ENCODE measurements at places on chromosomes 12 and 14.
A peak's percentile ranks its signal among the peaks of the same experiment; 100 is the strongest.

DNA sequence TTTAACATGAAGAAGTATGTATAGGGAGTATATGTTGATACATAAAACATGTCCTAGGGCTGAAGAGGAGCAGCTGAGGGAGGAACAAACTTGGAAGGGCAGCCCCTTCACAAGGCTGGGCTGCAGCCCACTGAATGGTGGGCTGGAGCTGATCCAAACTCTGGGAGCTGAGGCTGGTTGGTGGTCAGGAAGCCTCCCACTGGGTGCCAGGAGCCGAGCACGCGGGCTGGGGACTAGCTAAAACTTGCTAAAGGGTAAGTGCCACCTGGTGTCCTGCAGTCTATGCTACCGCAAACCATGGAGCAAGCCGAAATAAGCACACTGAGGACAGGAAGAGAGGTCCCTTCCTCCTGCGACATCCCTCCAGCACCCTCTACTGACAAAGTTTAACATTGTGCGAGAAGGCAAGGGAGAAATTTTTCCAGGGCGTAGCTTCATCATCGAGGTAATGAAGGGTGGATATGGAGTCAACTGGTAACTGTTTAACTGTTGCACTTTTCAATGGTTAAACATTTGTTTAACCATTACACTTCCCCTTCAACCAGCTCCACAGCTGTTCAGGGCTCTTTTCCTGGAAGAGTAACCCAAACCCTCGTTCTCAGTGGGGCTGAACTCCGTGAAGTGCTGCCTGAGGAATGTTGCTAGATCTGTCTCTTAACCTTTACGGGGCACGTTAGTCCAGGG, 42.2 kb downstream of the EGLN3 start:
- no peak for DNase-seq

DNA sequence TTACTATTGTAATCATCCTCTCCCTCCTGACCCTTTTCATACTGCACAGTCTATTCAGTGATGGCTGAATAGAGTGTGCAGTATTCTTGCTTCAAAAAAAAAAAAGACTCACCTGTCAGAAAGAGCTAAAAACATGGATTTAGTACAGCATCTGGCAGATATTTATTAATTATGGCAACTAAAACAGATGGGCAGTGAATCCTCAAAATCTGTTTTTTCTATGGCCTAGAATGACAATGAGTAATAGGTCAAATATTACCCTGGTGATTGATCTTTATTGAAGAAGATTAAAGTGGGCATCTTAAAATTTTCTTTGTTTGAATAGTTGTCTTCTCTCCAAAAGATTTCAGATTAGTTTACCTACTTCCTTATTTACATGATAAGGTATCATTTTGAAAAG, 543.6 kb downstream of the FOXG1 start:
- no peak for DNase-seq

DNA sequence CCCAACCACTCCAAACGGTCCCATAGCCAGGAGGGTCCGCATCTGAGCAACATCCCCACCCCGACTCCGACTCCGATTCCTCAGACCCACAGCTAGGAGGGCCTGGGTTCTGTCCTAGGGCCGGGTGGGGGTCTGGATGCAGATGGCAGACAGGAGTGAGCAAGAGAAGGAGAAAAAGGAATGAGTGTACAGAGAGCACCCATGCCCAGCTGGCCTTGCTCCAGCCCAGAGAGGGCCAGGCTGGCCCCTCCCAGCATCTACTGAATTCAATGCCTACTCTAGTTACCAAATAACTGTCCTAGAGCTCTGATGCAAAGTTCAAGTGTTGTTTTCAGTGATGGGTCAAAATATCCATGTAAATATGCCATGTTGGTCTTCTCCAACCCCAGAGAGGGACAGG, 40.8 kb downstream of the VDR start:
- DNase-seq = no peak

GRCh38 chr12:122730215-122731014, at the start of gene HCAR1:
Gene HCAR1 (minus strand): TSS chr12:122730844. CDS start chr12:122730339, 505 bp downstream.
- no peak for DNase-seq

- peak; percentile 90 for DNase-seq
Measured at GRCh38 chr12:12704593-12705230, 8.7 kb upstream of the GPR19 start.

Data from LoVo (cell line).